Coronary artery (tissue), 2 donors: ENCODE measurements at places on chromosomes 7 and 10.

DNA sequence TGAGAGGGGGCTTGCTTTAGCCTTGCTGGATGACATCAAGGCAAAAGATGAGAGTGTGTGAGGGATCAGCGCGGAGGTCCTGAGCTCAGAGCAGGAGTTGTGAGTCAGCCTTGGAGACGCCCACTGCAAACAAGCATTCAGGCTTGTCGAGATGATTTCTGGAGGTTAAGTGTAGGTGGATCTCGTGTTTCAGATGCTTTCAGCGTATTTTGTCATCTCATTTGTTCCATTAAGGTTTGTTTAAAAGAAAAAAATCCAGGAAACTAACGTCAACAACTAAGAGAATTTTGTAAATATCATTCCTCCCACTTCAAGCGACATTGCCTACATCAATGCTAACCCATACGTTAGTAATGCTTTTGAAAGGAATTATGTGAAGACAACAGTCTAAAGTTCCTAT, 715.4 kb upstream of the NRP1 start:
- peak; percentile 14 for DNase-seq

- DNase-seq: peak; percentile 33
Observed at GRCh38 chr10:132103116-132103910, 37.6 kb downstream of the JAKMIP3 start.

DNA sequence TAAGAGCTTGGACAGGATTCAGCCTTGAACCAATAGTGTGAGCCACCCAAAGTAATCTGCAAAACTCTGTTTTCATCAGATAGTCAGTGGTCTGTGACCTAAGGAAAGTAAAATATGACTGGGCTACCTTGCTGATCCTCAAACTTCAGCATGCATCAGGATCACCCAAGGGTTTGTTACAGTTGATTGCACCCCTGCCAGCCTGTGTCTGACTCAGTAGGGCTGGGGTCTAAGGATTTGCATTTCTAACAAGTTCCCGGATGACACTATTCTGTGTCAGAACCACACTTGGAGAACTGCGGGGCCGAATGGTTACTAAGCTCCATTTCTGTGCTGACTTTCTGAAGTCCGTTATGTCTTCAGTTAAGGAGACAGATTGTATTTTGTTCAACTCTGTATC, 40.6 kb upstream of the TSPAN13 start:
- DNase-seq: no peak

GRCh38 chr7:142454862-142455261, 197.0 kb upstream of the PRSS58 start:
- DNase-seq: no peak

DNA sequence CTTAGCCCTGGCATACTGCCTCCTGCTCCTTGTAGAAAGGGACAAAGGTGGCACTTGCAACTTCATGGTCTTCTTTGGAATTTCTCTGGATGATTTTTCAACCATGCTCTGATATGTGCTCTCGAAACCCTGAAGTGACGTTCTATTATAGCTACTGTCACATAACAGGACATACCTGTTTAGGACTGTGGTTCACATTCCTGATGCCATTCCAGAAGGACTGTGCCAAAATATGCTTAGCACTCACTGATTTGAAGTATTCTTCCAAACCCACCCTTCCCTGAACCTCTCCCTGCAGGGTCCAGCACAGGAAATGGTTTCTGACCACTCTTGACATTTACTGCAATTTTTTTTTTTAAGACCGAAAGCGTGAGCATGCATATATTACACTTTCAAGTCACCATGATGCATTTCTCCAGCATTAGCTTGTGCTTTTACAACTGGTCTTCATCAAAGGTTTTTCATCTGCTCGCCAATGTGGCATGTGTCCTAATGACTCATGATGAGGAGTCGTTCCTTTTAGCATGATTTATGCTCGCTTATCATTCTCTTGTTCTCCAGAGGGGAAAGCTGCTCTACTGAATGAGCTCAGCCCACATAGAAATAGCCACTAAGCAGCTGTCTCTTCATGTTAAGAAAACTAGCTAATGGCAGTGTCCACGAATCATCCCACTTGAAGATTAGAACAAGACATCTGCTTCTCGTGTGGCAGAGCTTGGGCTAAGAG, 135.2 kb downstream of the ADAM12 start:
- DNase-seq: no peak

GRCh38 chr7:116708861-116709260, 36.9 kb downstream of the MET start:
- no peak for DNase-seq
